SW 1271 (cell line): ENCODE measurements at places on chromosomes 7 and 10.
A peak's percentile ranks its signal among the peaks of the same experiment; 100 is the strongest.

DNA sequence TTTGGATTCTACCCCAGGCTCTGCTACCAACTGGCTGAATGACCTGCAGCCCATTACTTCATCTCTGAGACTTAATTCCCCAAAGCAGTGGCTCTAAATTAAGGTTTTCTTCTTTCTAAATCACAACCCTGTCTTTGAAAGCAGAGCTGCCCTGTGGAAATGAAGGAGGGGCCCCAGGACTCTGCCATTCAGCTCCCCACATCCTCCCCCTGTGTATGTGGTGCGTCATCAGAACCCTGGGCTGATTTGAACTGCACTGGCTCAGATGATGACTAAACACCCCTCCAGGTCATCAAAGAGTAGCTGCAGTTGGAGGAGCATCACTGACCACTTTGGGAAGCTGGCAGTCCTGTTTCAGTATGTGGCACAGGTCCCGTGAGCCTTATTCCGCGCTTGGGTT is 46.6 kb downstream of the BPGM start:
- no peak for DNase-seq

GRCh38 chr10:96367470-96367869 is 8.7 kb upstream of the OPALIN start:
- no peak for DNase-seq

DNA sequence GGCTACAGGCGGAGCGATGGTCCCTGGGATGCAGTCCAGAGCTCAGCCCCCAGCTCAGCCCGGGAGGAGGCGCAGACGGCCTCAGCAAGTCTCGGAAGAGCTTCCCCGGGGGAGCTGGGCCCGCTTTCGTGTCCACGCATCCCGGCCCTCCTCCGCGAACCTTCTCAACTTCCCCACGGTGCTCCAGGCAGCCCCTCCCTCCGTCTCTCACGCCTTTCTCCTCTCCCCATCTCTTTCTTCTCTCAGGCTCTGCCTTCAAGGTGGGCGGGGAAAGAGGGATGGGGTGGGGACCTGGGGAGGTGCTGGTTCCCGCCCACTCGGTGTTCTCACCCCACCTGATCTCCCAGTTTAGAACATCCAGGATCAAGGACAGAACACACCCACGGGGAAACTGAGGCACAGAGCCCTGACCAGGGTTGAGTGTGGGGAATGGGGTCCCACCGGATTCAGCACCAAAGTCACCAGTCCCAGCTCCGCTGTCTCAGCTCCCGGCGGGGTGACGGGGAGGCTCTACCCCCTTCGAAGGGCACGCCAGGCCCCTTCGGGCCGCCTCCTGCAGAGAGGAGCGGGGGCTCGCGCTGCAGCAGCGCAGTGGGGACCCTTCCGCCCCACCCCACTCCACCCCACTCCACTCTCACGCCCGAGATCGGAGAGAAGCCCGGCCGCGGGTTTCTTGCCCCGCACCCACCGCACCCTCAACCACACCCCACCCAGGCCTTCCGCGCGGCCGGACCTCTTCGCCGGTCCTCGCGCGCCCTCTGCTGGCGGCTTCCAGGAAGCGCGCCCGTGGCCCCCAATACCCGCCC is 18.2 kb downstream of the POLL start:
- no peak for DNase-seq

- DNase-seq = no peak
Measured at GRCh38 chr10:97186911-97187310, 1.2 kb upstream of the SLIT1 start.

GRCh38 chr7:30074422-30075030 is 46.3 kb downstream of the PLEKHA8 start:
- peak; percentile 59 for DNase-seq

- no peak for DNase-seq
Measured at GRCh38 chr10:25696013-25696708, 237.9 kb upstream of the MYO3A start.

DNA sequence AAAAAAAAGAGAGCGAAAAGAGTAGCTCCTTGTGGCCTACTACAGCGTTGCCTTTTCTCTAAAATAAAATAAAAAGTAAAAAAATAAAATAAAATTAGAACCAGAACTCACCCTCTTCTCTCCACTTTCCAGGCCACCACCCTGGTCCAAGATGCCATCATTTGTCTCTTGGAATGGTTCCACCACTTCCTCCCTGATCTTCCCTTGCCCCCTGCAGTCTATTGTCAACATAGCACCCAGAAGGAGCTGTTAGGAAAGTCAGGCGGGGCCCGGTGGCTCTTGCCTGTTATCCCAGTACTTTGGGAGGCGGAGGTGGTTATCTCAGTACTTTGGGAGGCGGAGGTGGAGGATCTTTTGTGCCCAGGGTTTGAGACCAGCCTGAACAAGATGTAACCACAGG is 7.6 kb upstream of the GRID2IP start:
- DNase-seq = peak; percentile 62

- DNase-seq = no peak
Measured at GRCh38 chr10:84820120-84820519, 491.7 kb downstream of the CCSER2 start.
